Kidney (tissue), 22 donors: ENCODE measurements at places on chromosomes 5 and 9. TPM values are rescaled to one million over a fixed set of nuclear protein-coding genes. Genes with fewer than 3 reads are reported as not detected.

The TAF11L5 gene
- not detected for polyA plus RNA-seq

DNA sequence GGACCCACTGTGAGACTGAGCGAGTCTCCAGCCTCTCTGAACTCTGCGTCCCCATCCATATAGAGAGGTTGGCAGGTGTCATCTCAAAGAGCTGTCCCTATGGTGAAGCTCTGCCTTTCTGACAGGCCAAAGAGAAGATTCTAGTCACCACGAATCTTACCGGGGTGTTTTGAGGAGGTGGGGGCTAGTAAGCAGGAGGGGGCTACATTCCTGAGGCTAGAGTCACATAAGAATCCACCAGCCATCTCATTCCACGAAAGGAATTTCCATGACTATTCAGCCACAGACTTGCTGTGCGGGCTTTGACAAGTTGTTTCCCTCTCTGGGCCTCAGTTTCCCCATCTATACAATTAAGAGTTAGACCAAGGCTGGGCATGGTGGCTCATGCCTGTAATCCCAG, 16.3 kb downstream of the PDGFRB start:
- DNase-seq, result no peak

DNA sequence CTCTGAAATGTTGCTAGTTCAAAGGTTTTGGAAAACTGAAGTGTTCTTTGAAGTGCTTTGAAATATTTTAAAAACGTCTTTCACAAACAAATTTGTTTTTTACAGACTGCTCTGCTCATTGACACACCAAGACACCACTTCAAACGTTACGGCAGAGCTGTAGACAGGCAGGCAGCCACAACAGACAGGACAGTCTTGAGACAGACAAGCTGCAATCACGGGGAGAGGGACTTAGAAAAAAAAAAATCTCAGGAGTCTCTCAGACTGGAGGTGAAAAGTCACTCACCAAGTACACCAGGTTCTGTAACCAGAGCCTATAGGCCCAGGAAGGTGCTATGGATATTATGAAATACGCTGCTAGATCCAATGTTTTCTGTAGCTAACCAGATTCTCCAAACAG, 135.4 kb downstream of the ISL1 start:
- no peak for DNase-seq

GRCh38 chr5:24589566-24589965, 55.2 kb downstream of the CDH10 start:
- no peak for DNase-seq

The FAM169A gene
- 3.5 TPM for polyA plus RNA-seq

DNA sequence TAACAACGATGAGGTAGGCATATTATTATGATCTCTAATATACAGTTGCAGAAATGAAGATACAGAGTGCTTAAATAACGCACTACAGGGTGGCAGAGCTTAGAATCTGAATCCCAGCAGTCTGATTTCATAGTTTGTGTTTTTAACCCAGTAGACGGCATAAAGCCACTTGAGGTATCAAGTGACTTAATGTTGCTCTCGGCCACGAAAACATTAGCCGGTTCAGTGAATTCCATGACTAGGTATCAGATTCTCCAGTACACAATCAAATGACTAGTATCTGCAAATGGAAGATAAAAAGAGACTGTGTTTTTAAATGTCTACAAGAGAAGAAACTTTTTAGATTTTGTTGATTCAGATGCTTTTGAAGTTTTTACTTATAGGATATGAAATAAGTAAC, 24.8 kb downstream of the SMC2 start:
- DNase-seq, result peak; percentile 78

The ELOVL7 gene
- 14.6 TPM for polyA plus RNA-seq

DNA sequence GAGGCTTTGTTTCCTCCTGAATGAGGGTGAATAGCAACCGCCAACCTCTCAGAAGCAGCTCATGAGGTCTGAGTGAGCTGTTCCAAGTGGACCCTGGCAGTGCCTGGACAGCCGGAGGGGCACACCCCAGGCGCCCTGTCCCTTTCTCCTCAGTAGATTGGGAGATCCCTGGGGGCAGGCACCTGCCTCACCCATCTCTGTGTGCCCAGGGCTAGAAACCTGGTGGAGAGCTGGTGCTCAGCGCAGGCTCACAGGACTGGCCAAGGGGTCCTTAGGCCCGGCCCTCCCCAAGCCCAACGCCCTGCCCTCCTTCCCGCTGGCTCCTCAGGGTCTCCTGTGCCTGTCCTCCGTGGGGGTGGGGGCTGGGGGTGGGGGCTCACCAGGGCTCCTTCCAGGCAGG, 14.9 kb upstream of the MAPK9 start:
- peak; percentile 45 for DNase-seq

DNA sequence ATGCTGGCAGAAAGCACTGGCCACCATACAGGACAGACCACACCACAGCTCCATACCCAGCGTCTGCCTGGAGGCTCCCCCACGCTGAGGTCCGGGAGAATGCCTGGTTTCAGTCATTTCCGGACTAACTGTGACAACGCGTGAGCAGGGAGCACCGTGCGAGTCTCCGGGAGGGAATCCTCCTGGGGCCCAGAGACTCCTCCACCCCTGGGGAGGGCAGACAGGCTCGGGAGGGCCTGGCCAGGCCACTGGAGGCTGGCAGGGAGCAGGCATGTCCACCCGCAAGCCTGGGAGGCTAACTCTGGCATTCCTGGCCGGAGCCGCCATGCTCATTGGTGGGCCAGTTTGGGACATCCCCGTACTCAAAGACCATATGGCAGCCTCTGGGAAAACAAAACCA, 6.5 kb downstream of the BRD3OS start:
- peak; percentile 73 for DNase-seq

The ARL15 gene
- 21.1 TPM for polyA plus RNA-seq

The PCDHGC5 gene
- polyA plus RNA-seq, result not detected

DNA sequence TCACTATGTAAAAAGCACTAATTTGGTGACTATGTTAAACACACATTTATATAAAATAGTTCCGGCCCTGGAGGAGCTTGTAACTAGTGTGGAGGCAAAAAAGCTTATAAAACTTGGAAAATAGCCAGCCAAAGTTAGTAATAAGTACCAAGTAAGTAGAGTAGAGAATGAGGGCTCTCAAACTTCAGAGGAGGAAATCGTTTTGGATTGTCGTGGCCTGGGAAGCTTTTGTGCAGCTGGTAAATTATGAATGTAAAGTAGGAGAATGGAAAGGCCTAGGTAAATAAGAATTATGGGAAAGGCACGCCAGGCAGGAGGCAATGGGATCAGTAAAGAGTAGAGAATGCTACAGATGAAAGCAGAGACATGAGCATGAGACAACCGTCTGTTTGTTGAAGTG, 832.7 kb upstream of the ZNF608 start:
- DNase-seq, result no peak

DNA sequence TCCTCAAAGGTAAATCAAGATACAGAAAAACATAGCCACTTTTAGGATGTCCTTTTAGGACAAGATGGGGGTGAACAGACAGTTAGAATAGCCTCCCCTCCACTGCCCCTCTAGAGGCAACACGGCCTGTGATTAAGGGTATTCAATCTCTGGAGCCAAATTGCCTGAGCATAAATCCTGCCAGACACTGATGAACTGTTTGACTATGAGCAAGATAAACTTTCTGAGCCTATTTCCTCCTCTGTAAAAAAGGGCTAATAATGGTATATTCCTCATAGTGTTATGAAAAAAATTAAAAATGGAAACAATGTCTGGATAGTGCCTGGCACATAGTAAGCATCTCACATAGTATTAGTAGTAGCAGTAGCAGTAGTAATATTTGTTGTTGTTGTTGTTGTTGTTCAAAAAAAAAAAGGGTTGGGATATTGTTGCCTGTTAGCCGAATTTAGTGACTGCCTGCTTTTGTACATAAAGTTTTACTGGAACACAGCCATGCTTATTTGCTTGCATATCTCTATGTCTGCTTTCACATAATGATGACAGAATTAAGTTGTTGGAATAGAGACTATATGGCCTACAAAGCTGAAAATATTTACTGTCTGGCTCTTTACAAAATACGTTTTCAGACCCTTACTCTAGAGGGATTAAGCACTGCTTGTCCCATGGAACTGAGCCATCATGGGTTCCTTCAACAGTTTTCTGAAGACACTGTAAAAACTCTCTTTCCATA, 536.3 kb downstream of the TLE4 start:
- no peak for DNase-seq

- DNase-seq, result peak; percentile 40
Measured at GRCh38 chr9:137247135-137247915, 3.8 kb upstream of the STPG3 start.

DNA sequence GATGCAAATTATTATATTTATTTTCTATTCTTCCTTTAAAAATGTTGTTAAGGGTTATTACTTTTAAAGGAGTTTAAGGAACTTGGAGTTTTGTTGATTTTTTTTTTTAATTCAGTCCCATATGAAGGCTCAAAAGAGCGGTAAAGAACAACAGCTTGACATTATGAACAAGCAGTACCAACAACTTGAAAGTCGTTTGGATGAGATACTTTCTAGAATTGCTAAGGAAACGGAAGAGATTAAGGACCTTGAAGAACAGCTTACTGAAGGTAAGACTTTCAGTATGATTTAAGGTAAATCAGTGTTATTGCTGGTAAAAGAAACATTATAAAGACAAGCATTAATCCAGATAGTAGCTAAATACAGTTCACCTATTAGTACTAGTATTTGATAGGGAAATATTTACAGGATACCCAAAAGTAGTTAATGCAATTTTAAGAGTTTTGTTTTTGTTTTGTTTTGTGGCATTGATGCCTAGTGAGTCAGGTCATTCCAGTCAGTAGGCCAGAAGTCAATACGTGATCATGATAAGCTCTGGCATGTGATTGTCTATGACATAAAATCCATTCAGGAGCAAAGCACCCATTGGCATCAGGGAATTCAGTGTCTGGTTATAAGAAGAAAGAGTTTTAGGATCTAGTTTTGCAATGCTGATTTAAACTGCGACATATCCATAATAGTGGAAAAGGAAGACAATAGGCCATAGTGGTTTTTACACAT, 49.2 kb downstream of the CNTRL start:
- no peak for DNase-seq

GRCh38 chr9:103362986-103363385, 367.9 kb downstream of the CYLC2 start:
- no peak for DNase-seq

DNA sequence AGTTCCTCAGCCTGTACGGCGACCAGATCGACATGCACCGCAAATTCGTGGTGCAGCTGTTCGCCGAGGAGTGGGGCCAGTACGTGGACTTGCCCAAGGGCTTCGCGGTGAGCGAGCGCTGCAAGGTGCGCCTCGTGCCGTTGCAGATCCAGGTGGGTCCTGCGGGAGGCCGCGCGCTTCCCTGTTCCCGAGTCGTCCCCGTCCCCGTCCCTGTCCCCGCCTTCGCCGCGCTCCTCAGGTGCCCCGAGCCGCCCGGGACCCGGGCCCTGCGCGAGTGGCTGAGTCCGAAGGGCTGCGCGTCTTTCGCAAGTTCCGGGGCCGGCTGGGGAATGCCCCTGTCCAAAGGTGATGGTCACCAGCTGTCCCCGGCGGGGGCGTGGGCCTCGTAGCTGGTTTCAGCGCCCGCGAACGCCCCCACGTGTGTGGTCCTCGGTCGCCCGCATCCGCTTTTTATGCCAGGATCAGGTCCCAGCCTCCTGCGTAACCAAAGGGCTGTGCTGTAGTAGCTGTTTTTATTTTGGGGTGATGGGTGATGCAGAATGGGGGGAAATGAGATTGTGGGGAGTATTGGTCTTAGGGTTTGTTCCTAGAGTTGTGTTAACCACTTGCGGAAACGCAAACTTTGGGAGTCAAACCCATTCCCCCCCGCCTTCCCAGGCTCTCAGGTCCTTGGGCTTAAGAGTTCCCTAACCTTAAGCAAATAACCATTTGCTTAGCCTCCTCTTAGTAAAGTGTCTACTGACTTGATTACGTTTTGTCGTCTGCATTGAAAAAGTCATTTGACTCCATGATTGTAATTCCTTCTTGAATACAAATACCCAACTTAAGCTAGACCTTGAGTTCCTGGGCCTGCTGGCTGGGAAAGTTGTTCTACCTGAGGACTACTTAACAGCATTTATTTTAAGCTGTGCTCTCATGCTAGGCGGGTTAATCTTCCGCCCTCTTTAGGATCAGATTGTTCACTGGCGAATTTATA, 663 bp downstream of the ISOC1 start:
- DNase-seq, result peak; percentile 89
